ENCODE measurements at places on chromosomes 5 and 9.

GRCh38 chr5:179749857-179750508 is 17.4 kb downstream of the MAML1 start:
- no peak for DNase-seq

GRCh38 chr5:133109655-133110483 is 58.1 kb downstream of the HSPA4 start:
- peak; percentile 33 for DNase-seq

DNA sequence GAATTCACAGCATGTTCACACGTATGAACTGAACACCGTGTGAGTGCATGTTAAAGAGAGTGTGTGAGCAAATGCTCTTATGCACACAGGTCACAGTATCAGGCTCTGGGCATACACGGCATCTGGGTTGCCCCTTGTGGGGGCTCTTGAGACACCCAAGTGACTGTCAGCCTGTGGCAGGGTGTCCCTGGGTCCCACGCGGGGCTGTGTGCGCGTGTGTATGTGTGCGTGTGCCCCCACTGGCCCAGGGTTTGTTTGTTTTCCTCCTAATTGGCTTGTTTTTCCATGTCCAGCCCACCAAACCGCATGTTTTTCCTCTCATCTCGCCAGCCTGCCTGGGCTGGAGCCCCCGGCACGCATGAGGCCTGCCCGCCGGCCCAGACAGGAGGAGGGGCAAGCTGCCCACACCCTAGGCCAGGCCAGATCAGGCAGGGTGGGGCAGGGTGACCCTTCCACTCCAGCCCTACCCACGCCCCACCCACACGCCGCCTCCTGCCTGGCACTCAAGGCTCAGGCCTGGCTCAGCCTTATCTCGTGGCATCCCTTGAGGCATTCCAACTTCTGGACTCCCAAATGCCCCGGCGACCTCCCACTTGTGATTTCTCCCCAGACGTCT is 28.8 kb downstream of the CNTFR start:
- DNase-seq, result no peak

GRCh38 chr5:66963559-66963971 is 233.0 kb downstream of the CD180 start:
- DNase-seq, result no peak

DNA sequence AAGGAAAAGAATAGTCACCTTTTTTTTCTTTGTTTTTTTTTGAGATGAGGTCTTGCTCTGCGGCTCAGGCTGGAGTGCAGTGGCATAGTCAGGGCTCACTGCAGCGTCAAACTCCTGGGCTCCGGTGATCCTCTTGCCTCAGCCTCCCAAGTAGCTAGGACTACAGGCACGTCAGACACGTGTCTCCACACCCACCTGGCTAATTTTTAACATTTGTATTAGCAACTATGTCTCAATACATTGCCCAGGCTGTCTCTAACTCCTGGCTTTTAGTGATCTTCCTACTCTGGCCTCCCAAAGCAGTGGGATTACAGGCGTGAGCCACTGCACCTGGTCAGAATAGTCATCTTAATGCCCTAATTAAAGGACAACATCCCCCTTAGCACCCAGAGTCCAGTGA is 54.4 kb upstream of the CTSL start:
- DNase-seq, result no peak

GRCh38 chr5:10987925-10988504 is 227.0 kb upstream of the DAP start:
- peak; percentile 44 for DNase-seq

DNA sequence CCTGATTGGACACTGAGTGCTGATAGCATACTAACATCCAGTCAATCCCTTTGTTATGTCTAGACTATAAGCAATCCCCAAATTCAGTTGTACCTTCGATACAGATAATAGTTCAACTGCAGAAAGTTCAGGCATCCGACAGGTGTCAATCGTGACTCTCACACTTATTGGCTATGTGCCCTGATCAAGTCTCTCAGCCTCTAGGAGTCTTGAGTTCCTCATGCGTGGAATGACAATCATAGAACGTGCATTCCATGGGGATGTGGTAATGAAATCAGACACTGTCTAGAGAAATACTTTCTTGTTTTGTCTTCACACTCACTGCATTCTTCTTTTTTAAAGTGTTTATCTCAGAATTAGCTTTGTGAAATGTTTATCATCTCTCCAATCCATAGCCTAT is 4.8 kb downstream of the ANKRD34B start:
- DNase-seq, result no peak

DNA sequence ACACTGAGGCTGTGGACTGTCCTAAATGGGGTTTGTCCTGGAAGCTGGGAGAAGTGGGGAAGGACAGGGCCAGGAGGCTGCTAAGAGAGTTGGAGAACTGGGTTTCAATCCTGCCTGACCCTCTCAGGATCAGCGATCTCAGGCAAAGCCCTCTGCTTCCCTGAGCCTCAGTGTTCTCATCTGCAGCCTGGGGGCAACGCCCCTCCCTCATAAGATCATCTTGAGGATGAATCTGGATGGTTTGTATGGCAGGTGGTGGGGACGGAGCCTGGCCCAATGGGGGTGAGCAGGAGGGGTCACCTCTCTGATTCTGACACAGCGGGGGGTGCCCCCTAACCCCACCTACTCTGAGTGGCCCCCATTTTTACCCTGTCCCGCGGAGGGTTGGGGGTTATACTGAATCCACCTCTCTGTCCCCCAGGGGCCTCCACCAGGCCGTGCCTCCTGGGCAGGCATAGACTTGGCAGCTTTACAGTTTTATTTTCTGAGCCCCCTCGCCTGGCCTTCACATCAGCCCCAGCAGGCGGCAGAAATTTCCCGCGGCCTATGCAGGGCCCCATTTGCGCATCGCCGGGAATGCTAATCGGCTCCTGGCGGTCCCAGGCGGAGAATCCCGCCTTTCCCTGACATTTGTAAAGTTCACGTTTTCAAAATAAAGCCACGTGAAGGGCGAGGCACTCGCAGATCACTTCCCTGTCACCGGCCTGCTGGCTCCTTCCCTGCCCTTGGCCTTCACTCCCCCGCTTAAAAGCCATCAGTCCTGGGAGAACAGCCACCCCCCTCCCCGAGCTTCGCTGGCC is 17.8 kb upstream of the LAMC3 start:
- DNase-seq, result no peak

- no peak for DNase-seq
These were observed 331.5 kb downstream of the ARHGEF28 start for GRCh38 chr5:73957397-73958001.

- DNase-seq, result peak; percentile 17
These were observed 27.8 kb downstream of the RUSC2 start for GRCh38 chr9:35517552-35518224.

GRCh38 chr5:177327539-177328522 is 16.1 kb upstream of the MXD3 start:
- no peak for DNase-seq

GRCh38 chr5:2801577-2802525 is 50.4 kb upstream of the IRX2 start:
- no peak for DNase-seq

- no peak for DNase-seq
These were observed 294.8 kb upstream of the PTGER4 start for GRCh38 chr5:40384782-40385390.

- no peak for DNase-seq
These were observed 153.5 kb downstream of the CDH6 start for GRCh38 chr5:31346896-31347551.

GRCh38 chr9:97501972-97502221 is 431 bp downstream of the TMOD1 start:
- DNase-seq, result no peak

- DNase-seq, result no peak
These were observed 13.6 kb downstream of the SLF1 start for GRCh38 chr5:94632024-94632423.

DNA sequence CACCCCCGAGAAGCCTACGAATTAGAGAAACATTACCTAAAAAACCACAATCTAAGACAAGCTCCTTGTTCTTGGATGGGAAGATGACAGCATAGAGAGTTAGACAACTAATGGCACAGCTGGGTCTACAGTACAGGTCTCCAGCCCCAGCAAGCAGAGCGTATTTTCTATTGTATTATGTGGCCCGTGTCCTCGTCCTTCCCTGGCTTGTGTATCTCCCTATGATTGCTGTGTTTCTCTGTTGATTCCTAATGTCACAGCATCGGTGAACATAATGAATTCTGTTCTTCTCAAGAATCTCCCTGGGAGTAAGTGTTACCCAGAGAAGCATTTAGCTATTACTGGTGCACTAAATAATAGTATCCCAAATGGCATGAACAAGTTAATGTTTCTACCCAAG is 66.8 kb upstream of the CEP78 start:
- DNase-seq, result no peak

DNA sequence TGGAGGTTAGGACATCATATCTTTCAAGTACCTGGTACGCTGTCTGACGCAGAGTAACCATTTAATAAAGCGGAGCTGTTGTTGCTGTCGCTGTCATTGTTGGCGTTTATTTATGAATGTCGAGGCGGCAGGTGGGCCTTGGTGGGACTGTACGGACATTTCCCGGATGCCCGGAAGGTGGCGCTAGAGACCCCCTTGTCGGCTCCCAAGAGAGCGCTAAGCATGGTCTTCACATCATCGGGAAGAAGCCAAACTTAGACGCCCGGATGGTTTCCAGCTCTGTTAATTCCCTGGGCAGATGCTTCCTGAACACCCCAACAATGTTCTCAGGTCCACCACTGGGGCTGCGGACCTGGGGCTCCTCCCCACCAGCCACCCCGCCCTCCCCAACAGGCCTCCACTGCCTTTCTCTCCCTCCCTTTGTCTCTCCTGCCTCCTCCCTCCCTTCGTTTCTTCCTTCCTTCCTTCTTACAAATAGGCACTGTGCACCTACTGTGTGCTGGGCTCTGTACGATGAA is 54.1 kb downstream of the DUSP1 start:
- peak; percentile 87 for DNase-seq

DNA sequence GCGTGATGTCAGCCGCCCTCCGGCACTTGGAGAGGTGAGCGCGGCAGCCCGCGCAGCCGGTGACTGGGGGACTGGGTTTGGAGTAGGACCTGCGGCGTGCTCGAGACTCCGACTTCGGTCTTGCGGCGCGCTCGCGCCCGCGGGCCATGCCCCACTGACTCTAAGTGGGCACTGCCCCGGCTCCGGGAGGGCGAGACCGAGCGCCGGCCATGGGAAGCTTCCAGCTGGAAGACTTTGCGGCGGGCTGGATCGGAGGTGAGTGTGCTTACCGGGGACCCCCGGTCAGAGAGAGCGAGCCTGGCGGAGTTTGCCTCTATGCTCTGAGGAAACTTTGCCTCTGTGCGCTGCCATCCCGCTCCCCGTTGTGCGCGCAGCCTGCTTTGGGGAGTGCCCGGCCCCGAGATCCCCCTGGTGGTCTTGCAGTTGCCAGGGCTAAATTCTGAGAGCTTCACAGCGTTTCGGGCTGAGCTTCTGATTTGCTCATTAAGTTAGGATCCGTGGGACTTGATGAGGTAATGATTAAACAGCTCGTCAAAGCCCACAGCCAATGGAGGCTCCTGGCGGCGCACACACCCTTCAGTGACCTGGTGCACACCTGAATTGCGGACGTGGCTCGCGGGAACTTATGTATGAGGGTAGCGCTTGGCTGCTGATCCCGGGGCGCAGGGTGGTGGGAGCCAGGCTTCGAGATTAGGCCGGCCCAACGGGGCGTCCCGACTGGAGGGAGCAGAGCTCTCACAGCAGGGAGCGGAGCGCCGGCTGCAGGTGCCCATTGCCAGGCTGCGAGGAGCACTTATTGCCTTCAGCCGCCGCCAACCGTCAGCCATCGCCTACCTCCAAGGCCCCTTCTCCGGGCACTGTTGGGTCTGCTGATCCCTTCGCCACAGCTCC is at the start of gene SLC25A48:
Gene SLC25A48, plus strand, starts transcription at position 25 of the 891 bp plus-strand sequence. Its CDS starts 185 bp downstream, at position 210.
- DNase-seq, result peak; percentile 64

DNA sequence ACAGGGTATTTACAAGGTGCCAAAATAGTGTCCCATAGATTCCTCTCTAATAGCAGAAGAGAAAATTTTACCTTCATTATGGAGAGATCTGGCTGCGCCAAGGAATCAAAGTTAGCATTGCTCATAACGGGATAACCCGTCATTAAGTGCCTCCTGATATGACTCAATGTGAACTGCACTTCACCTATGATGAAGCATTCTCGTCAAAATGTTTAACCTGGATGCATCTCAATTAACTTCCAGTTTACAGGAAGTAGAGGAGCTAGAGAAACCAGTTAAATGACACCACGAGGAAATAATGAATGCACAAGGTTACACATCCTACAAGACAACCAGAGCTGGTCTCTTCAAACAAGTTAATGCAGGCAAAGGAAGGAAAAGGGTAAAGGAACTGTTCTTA is 17.2 kb downstream of the FBXW11 start:
- DNase-seq, result no peak

- DNase-seq, result no peak
These were observed 193.3 kb downstream of the NTRK2 start for GRCh38 chr9:84862810-84863287.

DNA sequence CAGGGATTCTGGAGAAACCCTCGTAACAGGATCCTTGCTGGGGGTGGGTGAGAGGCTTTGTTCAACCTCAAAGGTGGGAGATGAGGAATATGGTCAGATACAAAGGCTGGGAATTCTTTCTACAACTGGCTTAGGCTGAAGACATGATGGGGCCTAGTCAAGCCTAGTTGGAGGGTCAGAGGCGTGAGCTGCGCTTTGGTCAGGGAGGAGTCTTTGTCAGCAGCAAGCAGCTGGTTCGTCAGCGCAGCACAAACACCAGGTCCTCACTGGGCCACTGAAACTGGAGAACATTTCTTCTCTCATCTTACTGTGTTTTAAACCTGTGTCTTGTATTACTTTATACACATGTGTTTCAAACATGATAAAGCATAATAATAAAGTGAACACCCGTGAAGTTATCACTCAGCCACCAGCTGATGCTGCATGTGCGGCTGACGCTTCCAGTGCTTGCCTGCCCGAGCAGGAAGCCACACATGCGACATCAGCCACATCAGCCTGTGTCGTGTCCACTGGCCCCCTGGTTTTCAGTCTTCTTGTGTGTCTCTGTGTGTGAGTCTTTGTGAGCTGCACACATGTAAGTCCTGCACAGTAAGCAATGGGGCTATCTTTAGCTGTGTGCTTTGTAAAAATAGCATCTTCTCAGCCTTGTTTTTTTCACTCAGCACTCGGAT is 81.5 kb downstream of the WNK2 start:
- no peak for DNase-seq

DNA sequence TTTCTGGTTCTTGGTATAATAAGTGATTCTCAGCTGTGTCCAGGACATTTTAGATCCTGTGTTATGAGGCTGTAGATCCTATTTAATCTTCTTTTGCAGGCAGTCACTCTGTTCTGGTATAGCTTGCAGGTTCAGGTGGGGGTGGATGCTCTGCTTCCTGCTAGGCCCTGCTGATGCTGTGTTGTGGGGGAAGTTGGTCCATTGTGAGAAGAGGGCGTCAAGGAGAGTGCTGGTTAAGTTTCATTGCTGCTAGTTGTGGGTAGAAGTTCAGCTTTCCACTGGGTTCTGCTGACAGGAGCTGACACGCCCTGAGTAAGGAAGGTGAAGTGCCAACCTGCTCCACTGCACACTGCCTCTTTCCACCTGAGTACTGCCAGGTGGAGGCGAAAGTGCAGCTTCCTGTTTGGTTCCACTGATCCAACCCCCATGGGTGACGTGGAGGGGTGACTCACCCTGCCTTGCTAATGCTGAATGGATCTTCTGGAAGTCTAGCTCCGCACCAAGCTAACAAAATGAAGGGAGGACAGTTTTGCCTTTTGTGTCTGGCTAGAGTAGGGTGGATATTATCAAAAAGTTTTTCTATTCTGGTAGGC is 16.3 kb downstream of the NMRK1 start:
- DNase-seq, result no peak

Measured in cerebellar cortex (tissue), 1 donor.